ENCODE measurements at places on chromosomes 7 and 10.

DNA sequence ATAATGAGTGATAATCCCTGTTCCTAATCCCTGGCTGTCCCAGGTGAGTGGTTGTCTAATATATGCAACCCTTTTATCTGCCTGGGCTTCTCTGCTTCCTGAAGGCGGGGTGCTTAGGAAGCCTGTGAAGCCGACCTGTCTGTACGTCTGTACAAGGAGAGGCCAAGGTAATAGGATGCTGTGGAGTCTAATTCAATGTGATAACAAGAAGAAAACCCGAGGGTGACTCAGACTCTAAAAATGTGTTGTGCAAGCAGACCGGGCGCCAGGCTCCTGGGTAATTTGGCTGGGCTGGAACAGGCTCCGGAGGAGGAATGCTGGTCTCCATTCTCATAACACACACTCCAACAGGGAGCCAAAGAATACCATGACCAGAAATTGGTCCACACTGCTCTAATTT is 43.6 kb downstream of the THNSL1 start:
- no peak for DNase-seq

DNA sequence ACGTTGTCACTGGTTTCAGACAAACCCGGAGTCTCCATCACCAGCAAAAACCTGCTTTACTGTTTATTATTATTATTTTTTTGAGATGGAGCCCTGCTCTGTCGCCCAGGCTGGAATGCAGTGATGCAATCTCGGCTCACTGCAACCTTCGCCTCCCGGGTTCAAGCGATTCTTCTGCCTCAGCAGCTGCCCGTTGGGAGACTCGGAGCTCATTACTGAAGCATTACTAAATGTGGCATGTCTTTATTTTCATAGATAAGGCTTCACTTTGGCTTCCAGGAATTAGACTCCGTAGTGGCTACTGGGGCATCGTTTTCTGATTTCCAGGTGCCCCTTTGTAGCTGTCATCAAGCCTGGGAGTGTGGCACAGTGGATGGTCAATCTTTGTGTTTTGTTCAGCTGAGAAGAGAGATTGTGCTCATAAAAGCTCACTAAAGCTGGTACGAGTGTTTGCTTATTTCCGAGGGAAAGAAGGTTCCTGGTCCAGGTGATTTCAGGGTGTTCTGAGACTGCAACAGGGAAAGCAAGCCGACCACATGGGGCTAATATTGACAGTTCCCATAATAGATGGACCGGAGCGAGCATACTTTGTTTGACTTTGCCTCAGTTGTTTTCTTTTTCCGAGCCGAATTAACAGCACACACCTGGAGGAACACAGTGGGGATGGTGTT is 163.1 kb downstream of the CAMK1D start:
- DNase-seq, result no peak

DNA sequence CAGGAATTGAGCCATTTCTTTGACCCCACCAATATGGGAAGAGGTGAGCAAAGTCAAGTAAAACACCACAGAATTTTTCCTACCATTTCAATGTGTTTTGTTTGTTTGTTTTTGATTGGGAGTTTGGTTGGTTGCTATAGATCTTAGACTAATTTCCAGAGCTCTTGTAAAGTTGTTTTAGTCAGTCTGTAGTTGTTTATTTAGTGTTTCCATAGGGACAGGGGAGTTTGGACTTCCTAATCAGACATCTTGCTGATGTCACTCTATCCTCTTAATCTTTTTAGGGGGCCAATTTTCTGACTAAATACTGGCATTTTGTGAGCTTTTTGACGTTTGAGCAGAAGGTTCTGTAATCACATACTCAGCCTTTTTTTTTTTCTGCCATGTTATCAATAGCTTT is 266.9 kb downstream of the ABCA13 start:
- no peak for DNase-seq

GRCh38 chr10:30747633-30748032 is 118.1 kb upstream of the LYZL2 start:
- peak; percentile 40 for DNase-seq

DNA sequence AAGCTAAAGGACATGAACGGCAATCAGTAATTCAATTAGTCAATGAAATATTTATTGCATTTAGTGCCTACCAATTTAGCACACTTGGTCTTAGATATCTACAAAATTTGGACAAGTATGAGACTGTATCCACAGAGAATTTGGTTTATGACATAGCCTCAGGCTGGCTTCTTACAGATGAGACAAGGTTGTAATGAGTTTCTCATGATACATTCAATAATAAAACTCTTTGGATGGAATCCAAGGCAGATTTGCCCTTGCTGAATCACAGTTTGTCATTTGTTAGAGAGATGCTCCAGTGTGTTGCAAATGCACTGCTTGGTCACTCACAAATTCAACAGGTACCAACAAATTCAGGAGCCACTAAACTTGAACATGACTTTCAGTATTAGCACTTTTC is 162.5 kb downstream of the GPR37 start:
- no peak for DNase-seq

GRCh38 chr10:118592675-118593330 is 2.6 kb downstream of the PRLHR start:
- DNase-seq, result no peak

DNA sequence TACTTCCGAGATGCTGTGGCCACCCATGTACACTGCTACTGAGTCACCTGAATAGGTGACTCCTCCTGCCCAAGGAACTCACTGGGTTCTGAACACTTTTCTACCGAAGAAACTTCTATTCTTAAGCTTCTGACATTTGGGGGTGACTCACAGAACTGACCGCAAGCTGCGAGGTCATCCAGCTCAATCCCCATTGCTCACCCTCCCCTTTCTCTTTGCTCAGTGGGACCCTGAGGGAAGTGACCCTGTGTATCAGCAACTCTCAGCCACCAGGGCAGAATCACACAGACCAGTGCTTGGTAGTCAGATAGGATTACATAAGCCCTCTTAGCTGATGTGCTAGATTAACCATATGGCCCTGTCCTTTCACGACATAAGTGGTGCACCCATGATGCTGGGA is 46.3 kb downstream of the INSYN2A start:
- no peak for DNase-seq

GRCh38 chr7:157282141-157282801 is 54.5 kb upstream of the DNAJB6 start:
- DNase-seq, result peak; percentile 47

DNA sequence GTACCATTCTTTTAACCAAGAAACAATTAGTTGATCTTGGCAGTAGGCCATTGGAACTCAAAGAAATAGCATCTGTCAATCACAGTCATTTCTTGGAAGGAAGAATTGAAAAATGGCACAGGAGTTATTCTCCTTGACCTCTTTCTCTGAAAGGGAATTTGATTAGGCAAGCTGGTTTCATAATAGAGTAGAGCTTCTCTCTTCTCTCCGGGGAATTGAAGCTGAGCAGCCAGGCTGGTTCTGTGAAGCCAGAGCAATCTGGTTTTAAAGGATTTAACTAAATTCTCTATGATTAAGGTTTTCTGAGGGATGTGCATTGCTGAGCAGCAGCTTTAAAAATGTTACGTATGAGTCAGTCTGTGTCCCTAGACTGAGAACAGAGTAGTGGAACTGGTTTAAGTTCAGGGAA is 70.2 kb downstream of the AHCYL2 start:
- no peak for DNase-seq

- no peak for DNase-seq
Measured at GRCh38 chr7:159103382-159104187, 41.1 kb downstream of the VIPR2 start.

- DNase-seq, result peak; percentile 79
Measured at GRCh38 chr10:123287594-123288247, 133.5 kb downstream of the BUB3 start.

DNA sequence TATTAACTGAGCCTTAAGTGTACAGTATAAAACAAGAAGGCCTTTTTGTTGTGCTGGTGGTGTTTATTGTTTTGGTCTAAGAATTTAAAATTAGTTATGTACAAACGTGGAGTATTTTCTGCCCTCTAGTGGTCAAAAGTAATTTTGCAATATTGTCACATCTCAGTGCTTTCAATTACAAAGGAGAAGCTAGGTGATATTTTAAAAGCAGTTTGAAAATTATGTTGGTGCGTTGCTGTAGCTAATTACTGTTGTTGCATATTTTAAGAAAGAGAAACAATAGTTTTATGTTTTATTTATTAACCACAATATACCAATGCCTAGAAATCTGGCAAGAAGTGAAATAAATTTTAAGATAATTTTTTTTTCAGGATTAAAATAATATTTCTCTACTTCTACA is 11.4 kb downstream of the NPVF start:
- DNase-seq, result peak; percentile 48

- no peak for DNase-seq
Measured at GRCh38 chr7:34718867-34719266, 60.8 kb downstream of the NPSR1 start.

- DNase-seq, result no peak
Measured at GRCh38 chr10:62166331-62167131, 102.1 kb downstream of the RTKN2 start.

- DNase-seq, result peak; percentile 51
Measured at GRCh38 chr7:127955051-127955531, 76.1 kb downstream of the LRRC4 start.

- DNase-seq, result no peak
Measured at GRCh38 chr10:1475098-1475591, 262.2 kb downstream of the ADARB2 start.

DNA sequence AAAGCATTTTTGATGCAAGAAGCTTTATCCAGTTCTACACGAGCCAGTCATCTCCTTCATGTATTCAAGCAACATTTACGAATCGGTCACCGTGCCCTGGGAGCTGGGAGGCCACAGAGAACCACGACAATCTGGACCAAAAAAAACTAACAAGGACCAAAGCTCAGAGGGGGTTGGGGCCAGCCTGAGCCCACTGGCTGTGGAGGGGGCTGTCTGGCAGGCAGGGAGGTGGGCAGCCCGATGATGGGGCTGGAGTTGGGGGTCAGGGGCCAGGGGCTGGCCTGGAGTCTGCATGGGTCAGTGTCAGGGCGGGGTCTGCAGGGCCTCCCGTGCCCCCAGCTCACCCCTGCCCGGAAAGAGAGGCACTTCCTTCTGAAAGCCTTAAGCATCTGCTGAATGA is 12.5 kb upstream of the GRIFIN start:
- DNase-seq, result no peak

DNA sequence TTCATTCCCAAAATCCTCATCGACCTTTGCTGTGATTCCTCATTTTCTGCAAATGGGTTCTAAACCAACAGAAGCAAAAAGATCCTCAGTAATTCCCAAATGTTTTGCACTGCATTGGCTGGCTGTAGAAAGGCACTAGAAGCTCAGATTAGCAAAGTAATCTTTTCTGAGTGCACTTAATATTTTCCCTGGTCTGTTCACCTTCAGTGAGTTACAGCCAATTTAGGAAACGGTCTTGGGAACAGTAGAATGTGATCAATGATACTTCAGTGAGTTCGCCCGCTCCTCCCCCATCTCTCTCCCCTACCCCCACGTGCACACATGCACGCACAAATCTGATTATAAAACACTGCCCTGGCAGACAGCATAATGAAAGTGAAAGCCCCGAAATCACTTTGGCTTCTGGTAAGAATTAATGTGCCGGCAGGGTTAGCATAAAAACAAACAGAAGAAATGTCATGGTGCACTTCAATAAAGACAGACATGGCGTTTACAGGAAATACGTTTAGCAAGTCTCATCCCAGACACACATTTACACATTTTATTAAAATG is 201.3 kb upstream of the CDCA7L start:
- peak; percentile 70 for DNase-seq

DNA sequence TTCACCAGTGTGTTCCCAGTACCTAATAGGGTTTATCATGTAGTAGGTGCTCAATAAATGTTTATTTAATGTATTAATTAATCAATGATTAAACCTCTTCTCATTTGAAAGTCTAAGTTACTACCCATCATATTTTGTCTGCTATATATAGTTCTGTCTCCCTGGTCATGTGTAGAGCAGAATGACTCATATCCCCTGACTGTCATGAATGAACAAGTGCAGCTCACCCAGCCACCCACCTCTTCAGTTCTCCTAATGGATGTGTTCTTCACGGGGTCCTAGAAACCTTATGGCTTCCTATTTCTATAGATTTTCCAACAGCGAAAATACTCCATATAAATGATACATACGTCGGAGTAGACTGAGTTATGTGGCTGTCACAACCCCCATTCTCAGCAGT is 64.5 kb downstream of the HIF1AN start:
- DNase-seq, result no peak

DNA sequence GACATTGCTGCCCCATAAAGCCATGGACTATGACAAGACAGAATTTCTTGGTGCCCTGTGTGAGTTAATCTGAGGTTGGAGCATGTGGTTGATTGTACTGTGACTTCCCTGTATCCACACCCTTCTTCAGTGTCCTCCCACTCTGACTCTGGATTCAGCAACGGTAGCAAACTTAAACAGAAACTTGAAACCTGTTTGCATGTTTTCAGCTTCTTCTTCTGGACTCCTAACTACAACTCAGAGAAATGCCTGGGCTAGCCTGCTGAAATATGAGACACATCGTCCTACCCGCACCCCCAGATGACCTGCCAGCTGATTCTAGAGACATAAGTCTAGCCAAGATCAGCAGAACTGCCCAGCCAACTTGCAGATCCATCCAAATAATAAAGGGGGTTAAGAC is 78.4 kb downstream of the IPMK start:
- DNase-seq, result no peak

- no peak for DNase-seq
Measured at GRCh38 chr7:82018226-82018625, 248.4 kb upstream of the HGF start.

DNA sequence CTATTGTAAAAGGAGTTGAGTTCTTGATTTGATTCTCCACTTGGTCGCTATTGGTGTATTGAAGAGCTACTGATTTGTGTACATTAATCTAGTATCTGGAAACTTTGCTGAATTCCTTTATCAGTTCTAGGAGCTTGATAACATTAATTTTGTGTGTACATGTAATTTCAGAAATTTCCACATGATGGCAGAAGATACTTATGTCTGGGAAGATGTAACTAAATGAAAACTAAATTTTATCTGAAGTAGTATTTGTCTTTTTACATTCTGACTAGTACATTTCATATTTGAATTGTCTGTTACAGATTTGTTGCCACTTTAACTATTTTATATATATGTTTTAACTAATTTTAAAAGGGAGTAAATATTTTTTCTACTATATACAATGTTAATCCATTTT is 27.6 kb downstream of the SDHAF3 start:
- peak; percentile 27 for DNase-seq

DNA sequence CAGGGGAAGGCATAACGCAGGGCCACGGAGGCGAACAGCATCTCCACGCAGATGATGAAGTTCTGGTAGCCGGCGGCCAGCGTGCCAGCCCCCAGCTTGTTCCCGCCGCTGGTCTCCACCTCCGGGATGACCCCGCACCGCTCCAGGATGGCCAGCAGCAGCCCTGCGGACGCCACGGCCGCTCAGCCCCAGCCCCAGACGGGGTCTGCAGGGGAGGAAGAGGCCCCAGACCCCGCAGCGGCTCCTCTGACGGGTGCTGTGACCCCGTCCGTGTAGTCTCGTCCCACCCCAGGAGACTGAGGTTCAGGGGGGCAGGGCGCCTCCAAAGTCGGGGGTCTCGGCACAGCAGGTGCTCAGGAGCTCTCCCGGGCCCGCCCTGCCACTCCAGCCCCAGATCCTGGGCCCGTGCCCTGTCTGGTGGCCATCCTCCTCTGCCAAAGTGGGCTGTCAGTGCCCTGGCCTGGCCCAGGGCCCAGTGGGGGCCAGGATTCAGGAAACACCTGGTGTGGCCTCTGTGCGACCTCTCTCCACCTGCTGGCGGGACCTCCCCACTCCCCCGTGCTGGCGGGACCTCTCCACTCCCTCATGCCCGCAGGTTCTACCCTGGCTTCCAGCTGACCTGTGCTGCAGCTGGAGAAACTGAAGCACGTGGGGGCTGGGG is 8.1 kb downstream of the TMEM184A start:
- no peak for DNase-seq
